ENCODE measurements at places on chromosomes 13 and 19.

DNA sequence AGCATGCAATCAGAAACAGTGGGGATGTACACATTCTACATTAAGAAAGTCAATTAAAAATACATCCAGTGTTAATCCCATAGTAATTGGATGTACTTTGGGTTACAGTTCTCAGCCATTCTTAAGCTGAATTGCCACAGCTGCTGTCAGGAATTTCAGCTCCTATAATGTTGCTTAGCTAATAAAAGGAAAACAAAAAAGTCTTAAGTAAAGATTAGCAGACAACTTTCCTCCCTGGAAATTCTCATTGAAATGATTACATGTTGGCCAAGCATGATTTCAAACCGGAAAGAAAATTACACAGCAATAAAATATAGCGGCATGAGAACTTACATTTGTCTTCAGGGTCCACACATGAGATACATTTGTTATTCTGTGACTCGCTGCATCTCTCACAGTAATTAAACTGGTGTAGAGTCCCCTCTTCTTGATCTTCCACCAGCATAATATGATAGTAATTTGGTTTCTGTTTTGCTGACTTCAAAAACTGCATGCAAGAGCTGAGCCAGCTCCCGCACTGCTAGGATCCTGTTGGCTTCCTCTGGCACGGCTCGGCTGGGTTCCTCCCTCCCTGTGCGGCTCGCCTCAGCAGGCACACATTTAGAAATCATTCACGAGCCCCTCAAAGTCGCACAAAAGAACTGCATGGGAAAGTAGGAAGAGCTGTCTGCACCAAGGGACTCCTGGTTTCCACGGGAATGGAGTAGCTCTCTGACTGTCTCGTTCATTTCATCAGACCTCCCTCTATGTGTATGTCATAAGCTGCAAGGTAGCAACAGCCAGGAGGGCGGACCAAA lies at the start of gene HTR2A:
Gene HTR2A (minus strand): TSS at position 713 of the 797 bp plus-strand sequence. CDS start 1,147 bp downstream, outside the sequence.
- no peak for DNase-seq

- DNase-seq: no peak
Observed at GRCh38 chr13:41549491-41549890, 92.1 kb downstream of the RGCC start.

GRCh38 chr19:8705742-8706141 lies 7.1 kb upstream of the ACTL9 start:
- no peak for DNase-seq

DNA sequence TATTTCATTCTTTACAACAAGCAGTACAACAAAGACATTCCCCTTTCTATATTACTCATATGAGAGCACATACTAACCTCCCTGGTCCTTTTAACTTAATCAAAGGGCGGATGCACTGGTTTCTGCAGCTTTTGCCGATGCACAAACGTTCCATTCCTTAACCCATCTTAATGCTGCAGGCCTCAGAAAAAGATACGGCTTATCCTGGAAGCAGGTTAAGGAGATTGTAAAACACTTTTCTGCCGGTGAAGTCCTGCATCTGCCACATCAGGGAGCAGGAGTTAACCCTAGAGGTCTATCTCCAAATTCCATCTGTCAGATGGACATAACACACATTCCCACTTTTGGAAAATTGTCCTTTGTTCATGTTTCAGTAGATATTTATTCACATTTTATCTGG lies 11.5 kb upstream of the ZNF814 start:
- no peak for DNase-seq

DNA sequence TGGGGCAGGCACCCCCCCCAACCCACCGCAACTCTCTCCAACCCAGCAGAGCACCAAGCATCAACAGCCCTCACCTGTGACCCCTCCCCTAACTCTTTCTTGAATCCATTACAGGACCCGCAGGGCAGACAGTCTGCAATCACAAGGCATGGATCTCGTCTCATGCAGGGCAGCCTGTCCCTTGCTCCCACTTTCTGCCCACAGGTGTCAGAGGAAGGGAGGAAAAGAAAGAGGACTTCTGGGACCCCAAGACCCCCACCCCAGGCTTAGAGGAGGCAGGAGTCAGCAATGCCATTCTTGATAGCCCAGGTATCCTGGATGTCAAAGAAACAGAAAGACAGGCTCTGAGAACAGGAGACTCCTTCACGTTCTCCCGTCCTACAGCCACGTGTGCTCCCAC lies 47.4 kb upstream of the TUBGCP3 start:
- DNase-seq: no peak

DNA sequence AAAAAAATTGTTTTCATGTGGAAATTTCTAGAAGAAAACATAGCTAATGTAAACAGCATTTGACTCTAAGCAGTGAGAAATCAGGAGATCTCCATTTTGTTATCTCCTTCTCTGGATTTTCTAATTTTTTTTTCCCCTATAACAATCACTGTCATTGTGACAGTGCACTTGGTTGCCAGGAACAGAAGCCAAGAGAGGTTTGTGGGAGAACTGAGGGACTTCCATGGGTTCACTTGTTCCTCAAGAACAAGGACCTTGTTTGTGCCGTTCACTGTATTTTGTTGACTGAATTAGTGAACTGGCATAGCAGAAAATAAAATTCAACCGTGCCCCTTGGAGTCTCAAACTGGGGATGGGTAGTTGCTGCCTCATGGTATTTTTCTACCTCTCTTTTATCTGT lies 17.1 kb downstream of the SHISA7 start:
- no peak for DNase-seq

- DNase-seq: no peak
Observed at GRCh38 chr13:79628463-79628862, 147.5 kb downstream of the NDFIP2 start.

GRCh38 chr13:112510002-112510780 lies 77.8 kb downstream of the TUBGCP3 start:
- peak; percentile 52 for DNase-seq

- no peak for DNase-seq
Observed at GRCh38 chr13:113585896-113586295, 1.3 kb downstream of the TFDP1 start.

GRCh38 chr13:86155756-86156155 lies 356.5 kb upstream of the SLITRK6 start:
- no peak for DNase-seq

DNA sequence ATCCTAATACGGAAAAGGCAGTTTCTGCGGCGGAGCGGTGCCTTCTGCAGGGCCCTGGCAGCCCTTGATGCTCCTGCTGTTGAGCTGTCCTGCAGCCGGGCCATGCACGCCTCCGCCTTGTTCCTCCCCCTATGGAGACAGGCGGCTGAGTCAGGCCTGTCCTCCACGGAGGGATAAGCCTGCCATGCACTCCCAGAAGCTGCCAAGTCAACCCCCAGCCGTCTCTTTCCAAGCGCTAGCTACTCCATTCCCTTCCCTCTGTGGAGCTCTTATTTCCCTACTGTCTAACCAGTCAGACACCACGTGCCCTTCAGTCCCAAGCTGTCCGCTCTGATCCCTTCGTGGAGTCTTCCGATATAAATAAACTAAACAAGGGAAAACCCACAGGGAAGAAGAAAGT lies 197.0 kb downstream of the COL4A1 start:
- peak; percentile 88 for DNase-seq

GRCh38 chr13:99277629-99278028 lies 19.4 kb upstream of the GPR18 start:
- DNase-seq: no peak

DNA sequence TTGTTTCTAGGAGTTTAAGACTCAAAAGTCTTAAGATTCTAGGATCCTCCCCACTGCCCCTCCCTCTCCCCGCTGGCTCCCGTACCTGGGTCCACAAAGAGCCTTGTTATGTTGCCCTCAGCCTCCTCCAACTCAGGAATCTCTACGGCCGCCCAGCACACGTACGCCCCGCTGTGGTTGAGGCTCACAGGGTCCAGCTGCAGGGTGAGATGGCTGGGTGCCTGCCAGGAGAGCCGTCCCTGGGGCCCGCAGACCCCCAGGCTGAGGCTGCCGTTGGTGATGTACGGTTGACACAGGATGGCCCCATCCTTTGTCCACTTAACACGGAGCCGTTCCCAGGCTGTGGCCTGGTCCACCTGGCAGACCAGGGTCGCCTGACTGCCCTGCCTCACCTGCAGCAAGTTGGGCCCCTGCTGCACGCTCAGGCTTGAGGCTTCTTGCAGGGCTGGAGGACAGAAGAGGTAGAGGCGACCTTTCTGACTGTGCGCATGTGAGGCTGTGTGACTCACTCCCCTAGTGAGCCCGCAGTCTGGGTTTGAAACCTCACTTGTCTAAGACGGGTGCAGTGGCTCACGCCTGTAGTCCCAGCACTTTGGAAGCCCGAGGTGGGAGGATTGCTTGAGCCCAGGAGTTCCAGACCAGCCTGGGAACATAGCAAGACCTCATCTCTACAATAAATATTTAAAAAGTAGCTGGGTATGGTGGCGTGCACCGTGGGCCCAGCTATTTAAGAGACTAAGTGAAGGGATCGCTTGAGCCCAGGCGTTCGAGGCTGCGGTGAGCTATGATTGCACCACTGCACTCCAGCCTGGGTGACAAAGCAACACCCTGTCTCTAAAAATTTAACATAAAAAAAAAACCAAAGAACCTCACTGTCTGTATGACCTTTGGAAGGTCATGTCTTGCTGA lies 4.0 kb downstream of the TMIGD2 start:
- DNase-seq: no peak

DNA sequence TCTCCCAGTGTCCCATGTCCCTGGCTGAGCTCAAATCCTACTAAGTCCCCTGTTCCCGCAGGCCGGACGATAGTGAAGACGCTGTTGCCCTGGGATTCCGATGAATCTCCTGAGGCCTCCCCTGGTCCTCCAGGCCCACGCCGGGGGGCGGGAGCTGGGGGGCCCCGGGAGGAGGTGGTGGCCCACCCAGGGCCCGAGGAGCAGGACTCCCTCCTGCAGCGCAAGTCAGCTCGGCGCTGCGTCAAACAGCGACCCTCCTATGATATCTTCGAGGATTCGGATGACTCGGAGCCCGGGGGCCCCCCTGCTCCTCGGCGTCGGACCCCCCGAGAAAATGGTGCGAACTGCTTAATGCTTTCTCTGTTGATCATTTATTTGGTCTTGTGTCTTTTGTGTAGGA lies 5.9 kb downstream of the KMT2B start:
- DNase-seq: no peak

GRCh38 chr13:97627566-97627965 lies 193.6 kb downstream of the RAP2A start:
- peak; percentile 56 for DNase-seq

GRCh38 chr19:912181-913079 lies 589 bp downstream of the R3HDM4 start:
- no peak for DNase-seq

- DNase-seq: no peak
Observed at GRCh38 chr19:3606174-3606689, 443 bp downstream of the TBXA2R start.

DNA sequence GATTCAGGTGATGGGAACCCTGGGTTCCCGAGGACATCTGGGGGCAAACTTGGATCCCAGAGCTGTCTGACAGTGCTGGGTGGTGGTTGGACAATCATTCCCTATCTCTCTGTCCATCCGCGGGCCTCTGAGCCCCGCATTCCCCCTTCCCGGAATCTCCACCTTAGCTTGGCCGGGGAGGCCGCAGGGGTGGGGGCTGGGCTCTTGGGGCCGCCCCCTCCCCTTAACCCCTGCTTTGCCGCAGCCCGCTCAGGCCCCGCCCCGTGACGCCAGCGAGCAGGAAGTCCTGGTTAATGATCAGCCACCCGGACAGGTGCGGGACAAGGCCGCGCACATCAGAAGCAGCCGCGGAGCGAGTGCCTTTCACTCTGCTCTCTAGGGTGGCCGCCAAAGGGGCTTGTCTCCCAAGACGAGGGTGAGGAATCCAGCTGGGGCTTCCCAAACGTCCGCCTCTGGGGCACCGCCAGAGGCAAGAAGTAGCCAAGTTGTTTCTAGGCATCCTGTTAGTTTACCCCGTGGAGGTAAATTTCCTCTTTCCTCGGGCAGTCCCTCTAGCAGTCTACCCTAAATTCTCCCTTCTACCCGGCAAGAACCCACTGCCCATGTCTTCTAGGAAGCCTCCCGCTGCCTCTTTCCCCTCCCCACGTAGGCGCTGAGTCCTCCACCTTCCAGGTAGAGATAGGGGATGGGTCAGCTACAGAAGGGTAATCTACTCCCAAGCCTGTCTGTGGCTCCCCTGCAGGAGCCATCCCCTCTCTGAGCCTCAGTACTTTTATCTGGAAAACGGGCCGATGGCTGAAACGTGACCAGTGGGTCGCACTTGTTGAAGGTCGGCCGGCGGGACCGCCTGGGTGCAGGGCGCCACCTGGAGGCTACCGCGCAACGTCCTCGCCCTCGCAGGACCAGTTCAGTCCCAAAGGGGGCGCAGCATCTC lies 3.0 kb downstream of the IRF2BP1 start:
- peak; percentile 71 for DNase-seq

DNA sequence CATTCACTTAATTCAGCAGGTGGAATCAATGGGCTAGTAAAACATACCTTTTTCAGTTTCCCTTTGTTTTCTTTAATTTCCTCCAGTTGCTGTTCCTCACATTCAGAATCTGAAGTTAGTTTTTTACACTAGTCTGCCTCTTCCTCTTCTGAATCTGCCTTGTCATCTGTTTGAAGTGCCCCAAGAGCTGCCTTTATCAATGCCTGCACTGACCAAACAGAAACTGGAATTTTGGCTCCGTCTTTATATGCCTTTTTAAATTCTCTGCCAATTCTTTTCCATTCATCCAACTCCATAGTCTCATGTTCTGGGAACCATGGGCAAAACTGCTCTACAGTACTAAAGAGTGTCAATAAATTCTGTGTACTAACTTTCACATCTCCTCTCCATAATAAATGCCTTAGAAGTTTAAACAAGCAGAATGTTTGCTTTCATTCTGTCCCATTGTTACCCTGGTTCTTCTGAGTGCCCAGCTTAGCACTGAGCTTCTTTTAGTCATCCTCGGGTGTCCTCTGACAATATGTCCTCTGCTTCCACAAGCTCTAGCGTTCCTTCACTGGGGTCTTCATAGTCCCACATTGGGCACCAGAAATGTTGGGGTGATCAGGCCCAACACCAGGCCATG lies 154.2 kb downstream of the ZNF486 start:
- no peak for DNase-seq

DNA sequence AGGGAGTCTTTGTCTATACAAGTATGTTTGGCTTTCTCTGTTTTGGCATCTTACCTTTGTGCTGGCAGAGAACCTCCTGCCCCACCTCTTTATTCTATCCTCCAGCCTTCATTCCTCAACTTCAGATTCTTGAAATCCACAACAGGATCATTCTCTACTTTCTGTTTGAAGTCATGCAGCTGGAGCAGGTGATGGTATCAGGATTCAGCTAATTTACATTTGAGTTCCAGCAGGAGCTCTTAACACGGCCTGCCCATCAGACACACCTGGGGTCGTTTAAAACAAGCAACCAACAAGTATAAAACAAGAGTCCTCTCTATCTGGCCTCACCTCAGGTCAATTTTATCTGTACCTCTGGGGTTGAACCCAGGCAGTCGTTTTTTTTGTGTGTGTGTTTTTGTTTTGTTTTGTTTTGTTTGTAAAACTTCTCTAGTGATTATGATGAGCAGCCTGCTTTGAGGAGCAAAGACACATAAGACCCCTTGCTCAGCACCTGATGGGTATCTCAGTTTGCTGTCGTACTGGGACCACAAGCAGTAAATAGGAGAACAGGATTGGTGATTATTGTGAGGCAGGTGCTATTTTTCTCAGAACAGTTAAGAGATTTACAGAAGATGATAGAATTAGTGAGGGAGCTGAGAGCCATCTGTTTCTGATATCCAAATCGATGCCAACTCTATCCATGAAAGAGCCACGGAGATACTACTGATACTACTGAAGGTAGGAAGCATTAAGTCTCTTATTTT lies 78.4 kb downstream of the GPC6 start:
- DNase-seq: no peak

- no peak for DNase-seq
Observed at GRCh38 chr19:3710265-3710812, 2.2 kb downstream of the TJP3 start.

- no peak for DNase-seq
Observed at GRCh38 chr19:21472507-21472906, 32.9 kb upstream of the ZNF429 start.
